ENCODE measurements at places on chromosomes 1 and 21.

GRCh38 chr1:245079021-245079609 lies 75.7 kb upstream of the KIF26B start:
- DNase-seq: no peak

DNA sequence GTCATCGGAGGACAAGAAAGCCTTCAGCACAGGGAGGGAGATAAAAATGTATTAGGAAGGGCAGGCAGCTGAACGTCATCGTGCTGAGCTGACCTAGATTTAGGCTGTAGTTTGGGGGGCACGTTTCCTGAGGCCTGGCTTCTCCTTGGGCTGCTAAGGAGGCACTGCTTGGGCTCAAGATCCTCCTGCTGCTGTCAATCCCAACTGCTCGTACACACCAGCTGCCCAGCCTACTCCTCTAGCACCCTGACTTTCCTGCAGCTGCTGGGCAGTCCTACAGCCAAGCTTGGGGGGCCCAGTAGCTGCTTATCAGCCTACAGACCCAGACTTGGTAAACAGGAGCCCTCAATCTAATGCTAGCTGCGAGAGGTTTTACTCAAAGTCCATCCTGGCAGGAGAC lies 6.2 kb downstream of the TMEM35B start:
- no peak for DNase-seq

GRCh38 chr1:237146241-237146640 lies 104.3 kb downstream of the RYR2 start:
- DNase-seq: no peak

DNA sequence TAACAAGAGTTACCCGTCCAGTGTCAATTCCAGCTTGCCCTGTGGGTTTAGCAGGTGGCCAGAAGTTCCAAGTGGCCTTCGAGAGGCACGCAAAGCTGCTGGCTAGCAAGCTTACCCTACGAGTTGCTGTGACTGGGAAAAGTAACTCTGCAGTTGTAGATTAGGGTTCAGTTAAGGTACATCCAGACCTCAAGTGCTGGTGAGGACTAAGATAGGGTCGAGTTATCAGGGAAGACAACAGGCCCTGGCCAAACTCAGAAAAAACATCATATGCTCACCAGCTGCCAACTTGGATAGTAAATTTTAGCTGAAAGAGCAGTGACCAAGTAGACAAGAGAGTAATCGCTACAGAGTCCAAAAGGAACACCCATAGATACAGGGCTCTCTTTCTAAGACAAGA lies 27.7 kb upstream of the LRRC7 start:
- no peak for DNase-seq

- DNase-seq: peak; percentile 3
Observed at GRCh38 chr1:31064718-31065309, 703 bp downstream of the PUM1 start.

- DNase-seq: no peak
Observed at GRCh38 chr1:192530254-192530653, 45.3 kb upstream of the RGS1 start.

DNA sequence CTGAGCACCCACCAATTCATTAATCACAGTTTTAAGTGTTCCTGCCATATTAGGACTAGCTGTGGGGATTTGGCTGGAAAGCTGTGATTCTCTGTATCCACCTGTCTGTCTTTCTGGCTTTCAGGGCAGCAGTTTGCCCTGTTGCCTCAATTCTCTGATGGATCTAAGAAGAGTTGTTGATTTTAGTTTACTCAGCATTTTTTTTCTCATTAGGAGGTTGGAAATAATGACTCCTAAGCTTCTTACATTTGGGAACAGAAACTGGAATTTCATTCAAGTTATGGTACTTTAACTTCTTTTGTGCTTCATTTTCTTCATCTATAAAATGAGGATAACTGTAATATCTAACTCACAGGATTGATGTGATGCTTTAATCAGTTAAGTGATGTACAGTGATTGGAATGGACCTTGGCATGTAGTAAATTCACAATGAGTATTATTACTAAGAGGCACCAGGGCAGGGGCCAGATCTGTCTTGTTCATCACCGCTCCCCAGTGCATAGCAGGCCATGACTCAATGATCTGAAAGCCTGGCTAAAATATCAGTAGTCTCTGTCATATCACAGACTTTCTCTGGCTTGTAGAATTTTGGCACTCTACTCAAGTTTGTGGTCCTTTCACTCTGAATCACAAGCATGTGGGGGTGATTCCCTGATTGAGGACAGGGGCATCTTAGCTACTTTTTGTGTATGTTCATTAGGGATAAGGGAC lies 51.4 kb upstream of the GREM2 start:
- DNase-seq: no peak

DNA sequence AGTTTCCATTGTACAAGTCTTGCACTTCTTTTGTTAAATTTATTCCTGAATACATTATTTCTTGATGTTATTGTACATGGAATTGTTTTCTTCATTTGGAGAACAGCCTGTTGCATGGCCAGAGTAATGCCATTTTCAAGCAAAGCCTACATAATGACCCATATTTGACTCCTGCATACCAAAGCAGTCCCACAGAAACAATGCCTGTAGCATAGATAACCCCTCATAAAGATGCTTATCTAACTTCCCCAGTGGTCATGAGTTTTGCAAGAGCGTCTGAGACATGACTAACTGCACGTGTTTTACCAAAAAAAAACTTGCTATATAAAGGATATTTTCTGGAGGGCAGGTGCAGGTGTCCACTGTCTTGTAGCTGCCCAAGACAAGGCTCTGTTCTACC lies 30.3 kb upstream of the RLF start:
- no peak for DNase-seq

GRCh38 chr1:220552672-220553260 lies 24.8 kb downstream of the MARK1 start:
- DNase-seq: no peak

DNA sequence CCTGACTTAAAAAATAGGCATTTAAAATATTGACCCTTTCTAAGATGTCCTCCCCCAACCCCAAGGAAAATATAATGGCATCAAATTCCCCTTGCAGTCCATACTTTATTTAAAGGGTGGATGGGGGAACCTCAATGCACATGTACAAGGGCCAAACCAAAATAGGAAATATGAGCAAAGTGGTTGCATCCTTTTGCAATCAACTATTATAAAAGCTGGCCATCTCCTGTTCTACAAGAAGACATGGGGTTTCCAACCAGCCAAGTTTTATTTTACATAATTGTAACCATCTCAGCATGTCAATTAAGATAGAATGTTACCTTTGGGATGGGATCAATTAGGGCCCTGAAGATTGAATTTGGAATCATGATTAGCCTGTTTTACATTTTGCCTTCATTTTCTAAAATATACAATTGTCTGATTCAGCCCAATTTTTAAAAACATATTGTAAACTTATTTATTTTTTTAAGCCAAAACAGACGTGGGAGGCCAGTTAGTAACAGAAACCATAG lies 146.7 kb upstream of the NFIA start:
- DNase-seq: no peak

GRCh38 chr1:26408604-26409003 lies 2.0 kb upstream of the LIN28A start:
- DNase-seq: peak; percentile 50

DNA sequence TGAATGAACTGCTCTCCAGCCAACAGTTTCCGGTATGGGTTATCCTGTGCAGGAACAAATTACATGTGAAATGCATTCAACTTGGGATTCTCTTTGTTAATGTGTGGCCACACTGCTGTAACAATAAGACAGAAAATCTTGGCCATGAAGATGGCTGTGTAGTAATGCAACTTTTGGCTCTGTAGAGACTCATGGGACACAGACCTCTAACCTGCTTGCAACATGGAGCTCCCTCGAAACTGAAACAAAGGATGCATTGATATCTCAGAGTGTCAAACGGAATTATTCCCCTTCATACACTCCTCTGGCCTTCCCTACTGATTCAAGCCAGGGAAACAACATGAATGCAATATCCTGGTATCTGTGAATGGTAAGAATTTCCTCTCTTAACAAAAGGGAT lies 559.3 kb upstream of the ZRANB2 start:
- DNase-seq: no peak

- no peak for DNase-seq
Observed at GRCh38 chr1:236895665-236896387, 100.7 kb downstream of the MTR start.

DNA sequence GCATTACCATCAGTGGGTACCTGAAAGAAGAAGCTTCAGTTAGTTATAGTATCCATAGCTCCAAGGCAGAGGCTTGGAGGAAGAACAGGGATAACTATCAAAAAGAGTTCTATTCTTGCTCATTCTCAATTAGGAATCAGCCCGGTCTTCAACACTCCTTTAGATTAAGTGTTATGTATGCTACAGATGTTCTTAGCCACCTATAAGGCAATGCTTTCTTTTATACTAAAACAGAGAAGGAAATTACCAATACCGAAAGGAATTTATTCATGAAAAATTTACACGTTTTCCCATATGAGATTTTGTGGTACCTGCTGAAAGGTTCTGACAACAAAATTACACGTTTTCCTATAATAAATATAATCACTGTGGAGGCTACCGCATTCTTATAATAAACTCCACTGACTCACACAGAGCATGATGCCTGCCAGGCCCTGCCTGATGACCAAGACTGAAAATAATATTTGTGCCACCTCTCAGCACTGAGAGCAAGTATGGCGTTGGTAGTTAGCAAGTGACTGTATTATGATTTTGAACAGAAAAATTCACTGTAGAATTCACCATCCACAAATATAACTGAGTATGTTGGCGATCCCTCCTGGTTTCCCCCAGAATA lies 58.3 kb downstream of the APP start:
- no peak for DNase-seq
